Activated CD8-positive, alpha-beta memory T cell treated with anti-CD3 and anti-CD28 coated beads, Interleukin-2, amount 50 U/mL, for 48 hours (primary cell): ENCODE measurements at places on chromosomes 11 and 22.

DNA sequence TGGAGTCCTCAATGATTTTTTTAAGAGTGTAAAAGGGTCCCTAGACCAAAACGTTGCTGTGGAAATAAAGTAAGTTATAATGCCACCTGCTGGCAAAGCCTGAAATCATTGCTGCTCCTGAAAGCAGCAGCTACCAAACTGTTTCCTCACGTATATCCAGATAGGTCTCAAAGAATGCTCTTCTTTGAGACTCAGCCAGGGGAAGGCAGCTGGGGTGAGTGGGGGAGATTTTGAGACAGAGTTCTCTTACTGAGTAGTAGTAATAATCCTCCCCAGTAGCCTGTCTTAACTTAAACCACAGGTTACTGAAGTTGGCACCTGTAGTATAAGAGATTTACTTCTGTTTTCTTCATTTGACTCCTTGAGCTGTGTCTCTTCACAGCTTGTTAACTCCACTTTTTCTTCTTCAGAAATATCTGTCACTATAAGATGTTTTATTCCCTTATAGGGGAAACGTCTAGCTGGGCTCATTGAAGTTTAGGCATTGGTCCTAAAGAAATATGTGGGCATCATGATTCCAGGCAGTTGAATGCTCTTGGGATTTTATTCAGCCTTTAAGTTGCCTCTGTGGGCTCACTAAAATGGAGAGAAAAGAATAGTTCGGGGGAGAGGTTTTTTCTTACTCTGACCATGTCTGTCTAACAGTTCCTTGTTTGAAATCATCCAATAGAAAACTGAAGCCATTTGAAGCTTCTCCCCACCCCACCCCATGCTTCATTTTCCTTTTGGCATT lies 77.9 kb downstream of the BTBD10 start:
- no peak for DNase-seq

- DNase-seq: peak; percentile 42
These were observed 54.3 kb downstream of the IGSF9B start for GRCh38 chr11:133902506-133902905.

DNA sequence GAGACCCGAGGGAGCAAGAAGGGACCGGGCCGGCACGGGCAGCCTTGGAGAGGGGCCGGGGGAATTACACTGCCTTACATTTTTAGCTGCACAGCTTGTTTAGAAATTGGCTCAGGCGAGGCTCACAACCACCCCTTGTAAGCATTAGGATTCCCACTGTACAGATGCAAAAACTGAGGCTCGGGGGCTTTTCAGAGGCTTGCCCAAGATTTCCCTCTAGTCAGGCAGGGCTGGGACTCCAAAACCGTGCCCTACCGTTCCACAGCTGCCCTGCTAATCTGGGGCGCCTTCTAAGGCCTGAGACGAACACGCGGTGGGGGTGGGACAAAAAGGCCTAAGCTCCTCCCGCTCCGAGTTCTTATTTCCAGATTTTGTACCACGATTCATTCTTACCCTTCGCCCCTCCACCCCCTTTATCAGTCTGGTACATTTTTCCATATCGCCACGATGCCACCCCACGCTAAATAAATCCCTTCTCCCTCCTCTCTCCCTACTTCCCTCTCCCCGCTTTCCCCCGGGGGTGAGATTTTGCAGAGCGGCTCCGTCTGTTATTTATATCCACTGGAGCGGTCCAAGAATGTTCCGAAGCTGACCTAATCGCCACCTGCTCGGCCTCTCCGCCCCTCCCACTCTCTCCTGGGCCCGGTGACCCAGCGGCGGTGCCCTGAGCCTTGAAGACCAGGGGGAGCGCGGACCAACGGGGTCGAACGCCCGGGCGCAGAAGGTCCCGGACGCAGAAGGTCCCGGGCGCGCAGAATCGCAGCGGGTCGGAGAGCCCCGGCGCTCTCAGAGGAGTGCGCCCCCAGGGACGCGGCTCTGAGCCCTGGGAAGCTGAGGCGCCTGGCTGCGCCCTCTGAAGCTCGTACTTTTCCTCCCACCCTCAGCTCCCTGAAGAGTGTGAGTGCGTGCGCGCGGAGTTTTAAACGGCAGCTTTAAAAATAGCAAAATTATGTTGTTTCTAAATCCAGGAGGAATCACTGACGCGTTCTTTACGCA lies 764 bp upstream of the PACSIN3 start:
- peak; percentile 70 for DNase-seq

DNA sequence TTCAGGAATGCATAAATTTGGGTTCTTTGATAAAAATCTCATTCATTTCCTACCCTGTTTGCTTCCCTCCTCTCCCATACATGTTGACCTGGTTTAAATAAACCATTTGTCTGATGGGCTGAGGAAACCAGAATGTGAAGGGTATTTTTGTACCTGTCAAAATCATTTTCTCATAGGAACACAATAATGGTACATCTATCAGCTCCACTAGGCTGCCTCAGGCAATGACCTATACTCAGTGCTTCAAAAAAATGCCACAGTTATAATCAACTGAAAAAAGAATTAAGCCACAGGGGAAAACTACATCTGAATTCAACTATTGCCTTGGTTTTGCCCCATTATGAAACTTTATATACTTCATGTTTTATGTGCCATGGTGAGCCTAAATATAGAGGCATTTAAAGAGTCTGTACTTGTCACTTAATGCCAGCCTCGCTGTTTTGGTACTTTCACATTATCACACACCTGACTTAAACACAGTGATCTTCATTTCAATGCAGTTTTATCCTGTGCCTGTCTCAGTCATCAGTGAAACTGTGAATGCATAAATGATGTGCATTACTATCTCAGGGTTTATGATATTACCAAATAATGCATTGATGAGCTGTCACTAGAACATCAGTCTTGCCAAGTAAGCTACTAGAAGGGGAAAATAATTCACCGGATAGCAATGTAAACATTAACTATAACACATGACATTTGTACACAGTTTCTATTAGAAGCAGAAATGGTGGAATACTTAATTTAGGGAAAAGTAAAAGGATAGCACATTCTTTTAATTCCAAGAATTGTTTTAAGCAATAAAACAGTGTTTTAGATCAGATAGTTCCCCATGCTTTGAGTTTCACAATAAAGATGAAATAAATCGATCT lies 92.7 kb downstream of the MSANTD4 start:
- no peak for DNase-seq

GRCh38 chr11:122897606-122898210 lies 15.1 kb downstream of the JHY start:
- DNase-seq: no peak

- no peak for DNase-seq
These were observed 125.3 kb upstream of the CADM1 start for GRCh38 chr11:115629456-115630015.
